ENCODE measurements at places on chromosomes 12 and 14. TPM values are rescaled to one million over a fixed set of nuclear protein-coding genes. Genes with fewer than 3 reads are reported as not detected.

Gene RASSF9
- not detected for total RNA-seq

Gene TXNDC16
- 4.6 TPM for total RNA-seq

Gene POTEG
- not detected for total RNA-seq

Gene VRTN
- total RNA-seq: not detected

Gene PLEKHG7
- not detected for total RNA-seq

Gene TAS2R8
- total RNA-seq: not detected

Gene IFNG-AS1
- 1.2 TPM for total RNA-seq

DNA sequence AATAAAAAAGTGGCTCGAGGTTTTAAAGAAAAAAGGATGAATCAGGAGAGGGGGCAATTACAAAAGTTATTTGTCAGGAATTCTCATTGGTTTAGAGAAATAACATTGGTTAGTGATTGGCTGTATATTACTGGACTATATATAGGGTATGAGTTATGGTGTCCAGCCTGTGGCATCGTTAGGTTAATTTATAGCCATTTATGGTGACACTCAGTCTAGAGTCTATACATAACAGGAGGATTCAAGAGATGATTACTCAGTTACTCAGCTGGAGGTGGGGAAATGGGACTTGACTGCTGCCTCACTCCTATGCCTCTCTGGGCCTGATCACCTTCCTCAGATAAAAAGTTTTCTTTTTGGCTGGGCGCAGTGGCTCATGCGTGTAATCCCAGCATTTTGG is 25.6 kb upstream of the NFYB start:
- no peak for DNase-seq

DNA sequence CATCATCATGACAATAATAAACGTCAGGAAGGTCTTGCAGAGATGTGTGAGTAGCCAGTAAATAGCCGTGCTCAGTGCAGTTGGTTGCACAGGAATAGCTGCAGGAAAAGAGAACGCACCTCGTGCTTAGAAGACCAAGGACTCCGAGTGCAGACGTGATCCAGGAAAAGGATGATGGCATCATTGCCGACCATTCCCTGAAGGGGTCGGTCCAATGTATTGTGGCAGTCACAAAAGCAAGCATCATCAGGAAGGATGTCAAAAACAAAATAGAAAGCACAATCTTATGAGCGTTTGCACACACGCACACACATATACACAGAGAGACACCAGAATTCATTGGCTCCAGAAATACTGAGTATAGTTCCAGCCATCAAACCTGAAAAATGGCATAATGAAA is 12.8 kb downstream of the DUSP6 start:
- no peak for DNase-seq

DNA sequence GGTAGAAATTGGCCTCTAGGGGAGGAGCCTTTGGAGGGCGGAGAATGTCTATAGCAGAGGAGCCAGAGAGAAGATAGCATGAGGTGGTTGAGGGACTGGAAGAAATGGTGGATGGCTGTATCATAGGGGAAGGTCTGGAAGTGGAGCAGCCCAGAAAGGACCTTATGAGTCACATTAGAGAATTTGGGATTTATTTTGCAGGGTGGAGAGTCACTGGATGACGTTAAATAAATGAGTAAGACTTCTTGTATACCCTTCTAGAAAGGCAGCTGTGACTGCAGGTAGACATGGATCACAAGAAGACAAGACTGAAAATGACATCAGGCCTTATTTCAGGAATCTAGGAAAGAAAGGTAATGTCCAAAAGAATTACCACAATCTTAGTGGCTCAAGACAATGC is 208.2 kb upstream of the TMTC1 start:
- DNase-seq: no peak

- DNase-seq: peak; percentile 32
These were observed 55.5 kb downstream of the ANO2 start for GRCh38 chr12:5889381-5890047.

DNA sequence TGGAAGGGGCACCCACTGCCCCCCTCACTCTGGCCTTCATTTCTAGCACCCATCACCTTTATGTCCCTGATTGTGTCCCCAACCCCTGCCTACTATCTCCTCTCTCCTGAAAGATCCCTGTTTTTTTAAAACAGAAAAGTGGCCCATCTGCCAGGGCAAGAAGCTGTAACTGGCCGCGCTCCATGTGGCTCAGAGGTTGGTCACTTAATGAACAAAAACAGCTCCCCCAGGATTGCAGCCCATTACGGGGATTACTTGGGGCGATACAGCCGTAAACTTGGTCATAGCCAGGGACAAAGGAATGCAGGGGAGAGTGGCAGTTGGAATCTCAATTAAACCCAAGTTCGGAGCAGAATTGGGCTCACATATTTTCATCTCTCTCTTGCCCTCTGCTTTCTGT is 34.8 kb upstream of the VSX2 start:
- no peak for DNase-seq

- DNase-seq: no peak
These were observed 3.7 kb downstream of the SUSD6 start for GRCh38 chr14:69615121-69615495.

DNA sequence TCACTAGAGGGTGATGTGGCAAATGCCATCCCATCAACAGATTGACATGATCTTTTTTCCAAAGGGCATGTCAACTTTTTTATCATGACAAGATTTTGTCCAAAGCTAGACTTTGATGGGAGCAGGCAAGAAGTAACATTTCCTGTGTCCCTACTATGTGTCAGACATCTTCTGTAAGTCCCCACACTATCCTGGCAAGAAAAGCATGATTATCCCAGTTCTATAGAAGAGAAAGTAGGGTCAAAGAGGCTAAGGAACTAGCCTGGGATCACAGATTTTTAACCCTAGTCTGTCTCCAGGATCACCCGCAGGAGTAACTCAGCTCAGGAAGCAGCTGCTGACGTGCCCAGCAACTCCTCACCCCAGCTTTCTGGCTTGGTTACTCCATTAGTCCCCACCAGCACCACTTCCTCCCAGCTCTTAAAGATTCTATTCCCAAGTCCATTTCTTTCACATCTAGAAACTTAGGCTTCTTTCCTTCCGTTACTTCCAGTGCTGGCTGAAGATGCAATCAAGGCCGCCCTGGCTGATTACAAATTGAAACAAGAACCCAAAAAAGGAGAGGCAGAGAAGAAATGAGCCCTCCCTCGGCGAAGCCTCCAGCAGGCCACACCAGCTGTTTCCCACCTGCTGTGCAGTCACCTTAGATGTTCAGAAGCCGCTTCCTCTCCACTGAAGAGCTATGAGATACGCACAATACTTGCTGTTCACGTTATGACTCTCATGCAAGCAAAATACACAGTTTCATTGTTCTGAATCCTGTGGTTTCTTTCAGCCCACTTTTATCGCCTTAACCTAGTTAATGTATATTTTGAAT is 6.2 kb downstream of the ISCU start:
- peak; percentile 89 for DNase-seq

- DNase-seq: no peak
These were observed 37.0 kb upstream of the HECTD1 start for GRCh38 chr14:31244626-31245025.

DNA sequence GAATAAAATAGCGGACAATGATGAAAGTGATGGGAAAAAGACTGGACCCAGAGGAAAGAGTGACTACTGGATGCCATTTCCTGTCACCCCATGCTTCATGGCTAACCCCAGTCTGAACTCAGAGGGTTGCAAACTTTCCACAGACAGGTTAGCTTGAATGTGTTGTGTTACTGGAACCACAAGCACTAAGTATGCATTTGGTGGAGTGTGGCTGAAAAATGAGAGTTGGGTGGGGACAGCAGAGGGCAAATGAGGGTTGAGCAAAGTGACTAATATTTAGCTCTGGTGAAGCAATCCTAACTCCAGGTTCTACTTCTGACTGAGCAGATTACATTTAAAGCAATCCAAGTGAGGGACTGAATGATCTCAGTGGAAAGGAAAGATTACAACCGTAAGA is 1.6 kb downstream of the SLC16A7 start:
- peak; percentile 83 for DNase-seq

GRCh38 chr12:31582155-31582554 is 8.8 kb downstream of the DENND5B start:
- no peak for DNase-seq

GRCh38 chr14:53226553-53226952 is 73.4 kb upstream of the DDHD1 start:
- no peak for DNase-seq

DNA sequence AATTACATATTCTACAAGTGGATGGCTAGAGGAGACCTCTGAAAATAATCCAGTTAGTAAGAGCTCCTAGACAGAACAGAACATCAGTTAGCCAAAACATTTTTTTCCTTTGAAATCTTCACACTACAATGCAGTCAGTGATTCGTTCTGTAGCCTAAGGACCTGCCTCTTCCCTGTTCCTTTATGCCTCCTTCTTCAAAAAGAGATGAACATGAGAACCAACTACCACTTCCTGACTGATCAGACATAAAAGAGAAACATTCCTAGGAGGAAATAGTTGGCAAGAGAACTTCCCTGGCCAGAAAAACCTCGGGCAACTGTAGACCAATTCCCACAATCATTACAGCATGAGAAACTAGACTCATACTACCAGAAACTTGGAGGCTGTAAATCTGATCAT is 29.4 kb downstream of the ITPR2 start:
- DNase-seq: no peak

DNA sequence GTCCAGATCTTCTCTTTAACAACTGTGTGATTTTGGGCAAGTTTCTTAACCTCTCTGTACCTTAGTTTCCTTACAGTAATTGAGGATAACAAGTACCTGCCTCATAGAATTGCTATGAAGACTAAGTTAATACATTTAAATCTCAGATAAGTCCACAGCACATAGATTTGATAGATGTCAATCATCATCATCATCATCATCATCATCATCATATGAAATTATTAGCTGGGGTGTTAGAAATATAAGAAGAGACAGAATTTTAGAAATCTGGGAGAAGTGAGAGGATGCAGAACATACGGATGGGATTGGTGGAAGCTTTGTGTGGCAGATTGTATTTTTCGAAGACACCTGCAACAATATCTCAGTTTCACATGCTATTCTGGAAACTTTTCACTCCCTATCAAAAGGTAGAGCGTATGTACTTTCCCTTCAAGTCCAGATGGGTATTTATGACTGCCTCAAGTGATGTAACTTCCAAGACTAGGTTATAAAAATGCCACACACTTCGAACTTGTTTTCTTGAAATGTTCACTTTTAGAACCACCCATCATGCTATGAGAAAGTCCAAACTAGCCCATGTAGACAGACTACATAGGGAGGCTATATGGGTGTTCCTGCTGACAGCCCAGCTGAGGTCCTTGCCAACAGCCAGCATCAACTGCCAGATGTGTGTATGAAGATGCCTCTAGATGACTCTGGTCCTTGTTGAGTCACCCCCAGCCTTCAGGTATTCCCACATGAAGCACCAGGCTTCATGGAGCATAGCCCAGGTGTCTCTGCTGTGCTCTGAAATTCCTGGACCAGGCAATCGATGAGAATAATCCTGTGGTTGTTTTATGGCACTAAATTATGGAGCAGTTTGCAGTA is 20.7 kb upstream of the SDR39U1 start:
- no peak for DNase-seq

GRCh38 chr12:65993173-65993572 is 137.4 kb downstream of the LLPH start:
- DNase-seq: no peak

DNA sequence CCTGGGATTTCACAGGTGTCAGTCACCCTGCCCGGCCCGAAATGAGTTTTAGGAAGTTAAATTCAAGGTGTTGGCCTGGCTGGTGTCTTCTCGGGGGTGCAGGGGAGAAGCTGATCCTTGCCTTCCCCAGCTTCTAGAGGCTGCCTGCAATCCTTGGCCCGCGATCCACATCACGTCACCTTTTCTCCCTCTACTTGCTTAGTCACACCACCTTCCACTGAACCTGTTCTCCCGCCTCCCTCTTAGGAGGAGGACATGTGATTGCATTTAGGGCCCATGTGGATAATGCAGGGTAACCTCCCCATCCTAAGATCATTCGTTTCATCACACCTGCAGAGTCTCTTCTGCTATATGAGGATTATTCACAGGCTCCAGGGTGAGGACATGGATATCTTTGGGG is 25.4 kb upstream of the ATXN2 start:
- DNase-seq: no peak

DNA sequence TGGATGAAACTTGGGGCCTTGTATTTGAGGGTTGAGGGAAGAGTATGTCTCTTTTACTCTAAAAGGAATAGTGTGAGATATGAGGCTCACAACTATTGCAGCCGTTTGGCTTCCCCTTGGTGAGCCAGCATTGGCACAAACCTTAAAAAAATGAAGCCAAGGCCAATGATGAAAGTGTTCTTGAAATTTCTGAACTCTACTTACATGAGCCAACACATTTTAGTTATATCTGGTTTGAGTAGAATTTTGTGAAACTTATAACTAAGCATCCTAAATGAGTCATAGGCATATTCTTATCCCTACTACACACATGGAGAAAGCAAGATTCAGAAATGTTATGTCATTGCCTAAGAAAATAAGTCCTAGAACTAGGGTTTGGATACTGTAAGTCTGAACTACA is 55.3 kb upstream of the ACSS3 start:
- DNase-seq: no peak

DNA sequence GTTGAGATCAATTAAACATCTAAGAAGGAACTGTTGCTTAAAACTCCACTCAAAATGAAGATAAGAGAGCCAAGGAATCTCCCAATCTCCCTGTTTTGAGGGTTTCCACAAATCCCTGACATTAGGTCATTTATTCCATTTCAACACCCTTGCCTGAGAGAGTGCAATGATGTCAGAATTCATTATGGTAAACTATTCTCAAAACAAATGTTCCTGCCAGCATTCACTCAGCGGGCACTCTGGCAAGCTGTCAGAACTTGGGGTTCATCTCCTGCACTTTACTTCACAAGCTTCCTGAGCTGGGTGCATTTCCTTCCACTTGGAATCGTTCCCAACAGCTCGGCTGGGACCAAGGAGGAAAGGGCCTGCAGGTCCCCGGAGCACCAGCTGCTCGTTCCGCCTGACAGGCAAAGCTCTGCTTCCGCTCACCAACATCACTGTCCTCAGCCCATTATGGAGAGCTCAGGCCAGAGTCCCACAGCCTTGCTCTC is 117.8 kb downstream of the TTC7B start:
- no peak for DNase-seq

DNA sequence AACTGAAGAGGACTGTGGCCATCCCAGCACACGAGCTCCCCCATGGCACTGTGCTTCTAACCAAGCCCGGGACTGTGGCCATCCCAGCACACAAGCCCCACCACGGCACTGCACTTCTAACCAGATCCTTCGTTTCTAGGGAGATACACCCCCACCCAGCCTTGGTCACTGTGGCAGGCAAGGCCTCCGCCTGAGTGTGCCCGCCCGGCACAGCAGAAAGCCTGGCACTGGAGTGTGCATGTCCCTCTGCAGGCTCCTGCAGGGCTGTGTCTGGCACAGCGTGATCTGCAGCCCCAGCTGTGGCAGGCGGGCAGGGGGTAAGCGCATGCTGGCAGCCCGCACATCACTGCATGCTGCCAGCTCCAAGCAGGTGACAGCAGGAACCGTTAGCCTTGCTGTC is 49.8 kb downstream of the CCDC85C start:
- no peak for DNase-seq

DNA sequence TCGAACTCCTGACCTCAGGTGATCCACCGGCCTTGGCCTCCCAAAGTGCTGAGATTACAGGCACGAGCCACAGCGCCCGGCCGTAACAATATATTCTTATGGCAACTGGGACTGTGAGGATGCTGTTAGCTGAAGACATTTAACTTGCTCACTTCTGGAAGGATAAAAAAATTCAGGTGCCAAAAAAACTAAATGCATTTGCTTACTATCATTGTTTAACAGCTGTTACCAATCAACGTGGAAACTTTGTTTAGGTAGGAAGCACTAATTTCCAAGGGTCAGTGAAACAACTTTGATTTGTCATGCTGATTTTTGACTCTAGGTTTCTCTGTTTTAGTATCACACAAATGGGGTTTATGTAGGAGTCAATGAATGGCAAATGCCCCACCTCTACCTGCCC is 297.3 kb downstream of the ERC1 start:
- no peak for DNase-seq
